ENCODE measurements at places on chromosomes 16 and 17.

DNA sequence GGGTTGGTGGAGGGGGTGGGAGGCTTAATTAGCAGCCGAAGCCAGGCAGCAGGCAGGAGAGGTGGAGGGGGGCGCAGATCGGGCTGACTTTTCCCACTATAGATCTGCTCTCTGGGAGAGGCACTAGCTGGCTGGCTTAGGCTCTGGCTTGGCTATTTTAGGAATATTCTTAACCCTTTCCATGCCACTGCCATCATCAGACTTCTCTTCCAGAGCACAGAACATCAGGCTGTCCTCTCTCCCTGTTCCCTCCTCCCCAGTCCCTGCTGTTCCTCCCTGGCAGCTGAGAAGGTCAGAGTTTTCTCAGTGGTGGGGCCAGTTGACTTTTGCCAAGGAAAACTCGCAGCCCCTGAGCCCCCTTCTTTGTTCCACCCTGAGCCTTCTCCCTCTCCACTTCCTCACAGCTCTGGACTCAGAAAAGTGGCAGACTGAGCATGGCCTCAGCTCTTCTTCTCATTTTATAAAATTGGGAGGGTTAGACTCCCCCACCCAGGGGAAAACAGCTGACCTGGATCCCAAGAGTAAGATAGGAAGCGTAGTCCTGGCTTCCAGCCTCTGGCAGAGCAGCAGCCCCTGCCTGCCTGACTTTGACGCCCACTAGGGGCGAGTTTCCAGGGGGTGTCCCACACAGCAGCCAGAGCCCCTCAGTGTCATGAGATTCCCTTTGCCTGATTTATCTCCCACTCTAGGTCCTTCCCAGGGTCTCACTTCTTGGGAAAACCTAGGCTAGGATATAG, 9.9 kb upstream of the C1QL1 start:
- DNase-seq: no peak

DNA sequence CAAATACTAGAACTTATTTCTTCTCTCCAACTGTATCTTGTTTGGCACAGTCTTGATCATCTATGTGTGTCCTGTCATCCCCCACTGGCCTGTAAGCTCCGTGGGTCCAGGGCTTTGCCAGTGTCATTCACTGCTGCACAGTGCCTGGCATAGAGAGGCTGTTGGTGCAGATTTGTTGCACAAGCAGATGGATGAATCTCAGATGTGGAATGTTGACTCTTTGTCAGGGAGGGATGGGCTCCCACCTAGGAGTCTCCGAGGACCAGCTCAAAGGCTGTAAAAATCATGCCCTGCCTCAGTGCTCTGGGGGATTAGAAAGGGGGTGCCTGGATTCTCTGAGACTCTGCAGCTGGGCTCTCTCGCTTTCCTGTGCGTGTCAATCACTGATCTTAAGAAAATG, 60.6 kb downstream of the RAB11FIP4 start:
- no peak for DNase-seq

DNA sequence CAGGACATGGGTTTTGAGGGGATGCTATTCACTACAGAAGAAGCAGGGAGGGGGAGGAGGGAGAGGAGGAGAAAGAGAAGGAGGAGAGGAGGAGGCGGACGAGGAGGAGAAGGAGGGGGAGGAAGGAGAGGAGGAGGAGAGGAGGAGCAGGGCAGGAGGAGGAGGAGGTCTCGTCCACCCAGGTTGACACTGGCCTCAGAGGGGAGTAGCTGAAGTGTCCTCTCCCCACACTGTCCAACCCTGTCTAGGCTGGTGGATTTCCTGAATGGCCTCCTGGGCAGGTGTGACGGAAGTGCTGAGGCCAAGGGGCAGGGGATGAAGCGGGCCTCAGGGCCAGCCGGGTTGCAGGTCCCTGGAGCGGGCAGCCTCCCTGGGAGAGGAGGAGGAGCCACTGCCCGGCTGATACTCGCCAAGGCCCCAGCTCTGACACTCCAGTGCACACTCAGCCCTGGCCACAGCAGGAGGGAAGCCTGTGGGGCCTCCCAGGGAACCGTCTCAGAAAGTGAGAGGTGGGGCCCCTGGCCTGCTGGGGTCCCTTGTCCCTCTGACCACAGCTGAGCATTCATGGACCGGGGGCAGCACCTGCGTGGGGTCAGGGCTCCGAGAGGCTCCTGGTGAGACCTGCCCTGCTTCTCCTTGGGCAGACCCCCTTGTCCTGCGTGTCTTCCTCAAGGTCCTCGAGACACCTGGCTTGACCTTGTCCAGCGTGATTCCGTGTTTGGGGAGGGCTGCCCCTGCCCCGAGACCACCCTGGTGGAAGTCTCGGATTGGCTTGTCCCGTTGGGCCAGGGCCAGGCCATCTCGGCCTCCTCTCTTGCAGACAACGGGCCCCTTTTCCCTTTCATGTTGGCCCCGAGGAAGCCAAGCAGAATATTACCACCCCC, 200.6 kb upstream of the CIBAR2 start:
- no peak for DNase-seq

DNA sequence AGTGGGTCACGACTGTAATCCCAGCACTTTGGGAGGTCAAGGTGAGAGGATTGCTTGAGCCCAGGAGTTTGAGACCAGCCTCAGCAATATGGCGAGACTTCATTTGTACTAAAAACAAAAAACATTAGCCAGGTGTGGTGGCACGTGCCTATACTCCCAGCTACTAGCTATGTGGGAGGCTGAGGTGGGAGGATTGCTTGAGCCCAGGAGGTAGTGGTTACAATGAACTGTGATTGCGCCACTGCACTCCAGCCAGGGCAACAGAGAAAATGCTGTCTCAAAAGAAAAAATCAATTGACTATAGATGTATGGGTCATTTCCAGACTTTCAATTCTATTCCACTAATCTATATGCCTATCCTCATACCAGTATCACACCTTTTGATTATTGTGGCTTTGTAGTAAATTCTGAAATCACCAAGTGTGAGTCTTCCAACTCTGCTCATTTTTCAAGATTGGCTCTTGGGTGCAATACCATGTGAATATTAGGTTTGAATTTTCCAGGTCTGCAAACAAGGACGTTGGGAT, 27.2 kb upstream of the CEP20 start:
- no peak for DNase-seq

All from NCI-H1436 (cell line).